Fibroblast of mammary gland (primary cell): ENCODE measurements at places on chromosomes 12 and 14.
A peak's percentile ranks its signal among the peaks of the same experiment; 100 is the strongest.

DNA sequence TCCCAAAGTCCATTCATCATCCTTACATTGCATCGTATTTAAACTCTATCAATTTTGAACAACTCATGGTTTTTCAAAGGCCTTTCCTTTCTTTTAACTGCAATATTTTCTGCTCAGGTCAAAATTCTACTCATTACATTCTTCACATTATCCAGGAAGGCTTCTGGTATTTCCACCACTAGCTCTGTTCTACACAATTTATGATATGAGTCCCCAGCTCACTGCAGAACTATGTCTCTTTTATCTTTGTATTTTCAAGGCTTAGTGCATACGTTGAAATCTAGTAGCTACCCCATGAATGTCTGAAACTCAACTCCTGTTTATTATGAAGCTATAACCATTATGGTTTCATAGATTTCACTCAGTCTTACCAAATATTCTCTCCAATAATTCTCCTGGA lies 282.9 kb downstream of the DUSP6 start:
- DNase-seq = no peak

GRCh38 chr12:132508860-132509732 lies 19.1 kb downstream of the FBRSL1 start:
- no peak for DNase-seq

DNA sequence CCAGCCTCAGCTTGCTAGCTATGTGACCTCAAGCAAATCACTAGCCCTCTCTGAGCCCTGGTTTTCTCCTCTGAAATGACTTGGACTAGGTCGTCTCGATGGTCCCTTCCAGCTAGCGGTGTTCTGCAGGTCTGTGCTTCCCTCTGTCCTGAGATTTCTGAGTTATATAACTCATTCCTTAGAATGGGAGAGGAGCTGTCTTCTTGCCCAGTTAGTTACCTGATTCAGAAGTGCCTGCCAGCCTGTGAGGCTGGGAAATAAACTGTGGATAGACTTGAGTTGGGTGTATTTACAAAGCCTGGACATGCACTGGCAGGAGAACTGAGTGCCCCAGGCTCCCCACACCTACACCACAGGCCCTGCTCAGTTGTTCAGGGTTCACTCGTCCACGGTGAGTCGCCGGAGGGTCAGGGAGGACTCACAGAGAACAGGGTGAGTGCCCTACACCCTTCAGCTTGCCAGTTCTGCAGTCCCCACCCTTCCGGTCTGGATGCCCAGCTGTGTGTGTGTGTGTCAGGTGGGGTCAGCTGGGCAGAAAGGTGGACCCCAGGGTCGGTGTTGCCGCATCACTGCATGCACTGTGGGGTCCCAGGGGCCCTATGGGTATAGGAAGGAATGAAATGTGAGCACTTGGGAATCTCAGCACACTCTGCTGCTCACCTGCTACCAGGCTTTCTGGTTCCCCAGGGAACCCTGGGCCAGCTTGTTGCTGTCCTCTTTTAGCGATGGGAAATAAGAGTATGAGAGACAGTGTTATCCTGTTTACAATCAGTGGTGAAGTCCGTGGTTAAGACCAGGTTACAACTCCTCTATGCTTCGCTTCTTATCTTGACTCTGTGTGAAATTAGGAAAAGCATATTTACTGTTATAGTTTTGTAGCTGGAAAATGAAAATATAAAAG lies 348.2 kb downstream of the DPF3 start:
- DNase-seq = no peak

GRCh38 chr12:53866727-53867126 lies 71.9 kb upstream of the HOXC13 start:
- no peak for DNase-seq

GRCh38 chr14:99951085-99951484 lies 114.1 kb upstream of the EVL start:
- no peak for DNase-seq

- no peak for DNase-seq
Measured at GRCh38 chr14:96088911-96089310, 49.7 kb downstream of the C14orf132 start.

- DNase-seq = no peak
Measured at GRCh38 chr14:105887692-105888091, 361.3 kb downstream of the TMEM121 start.

- no peak for DNase-seq
Measured at GRCh38 chr12:124168016-124168786, 126.7 kb upstream of the RFLNA start.

DNA sequence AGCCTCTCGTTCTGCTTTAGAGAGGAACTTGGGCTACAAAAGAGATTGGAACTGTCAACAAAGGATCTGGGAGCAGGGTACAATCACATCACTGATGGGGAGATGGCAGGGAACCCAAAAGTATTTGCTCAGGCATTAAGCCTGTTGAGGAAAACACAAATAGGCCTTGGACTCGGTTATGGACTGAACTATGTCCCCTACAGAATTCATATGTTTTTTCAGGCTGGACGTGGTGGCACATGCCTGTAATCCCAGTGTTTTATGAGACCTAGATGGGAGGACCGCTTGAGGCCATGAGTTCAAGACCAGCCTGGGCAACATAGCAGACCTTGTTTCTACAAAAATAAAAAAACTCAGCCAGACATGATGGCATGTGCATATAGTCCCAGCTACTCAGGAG lies 13.9 kb downstream of the DDX23 start:
- DNase-seq = no peak

DNA sequence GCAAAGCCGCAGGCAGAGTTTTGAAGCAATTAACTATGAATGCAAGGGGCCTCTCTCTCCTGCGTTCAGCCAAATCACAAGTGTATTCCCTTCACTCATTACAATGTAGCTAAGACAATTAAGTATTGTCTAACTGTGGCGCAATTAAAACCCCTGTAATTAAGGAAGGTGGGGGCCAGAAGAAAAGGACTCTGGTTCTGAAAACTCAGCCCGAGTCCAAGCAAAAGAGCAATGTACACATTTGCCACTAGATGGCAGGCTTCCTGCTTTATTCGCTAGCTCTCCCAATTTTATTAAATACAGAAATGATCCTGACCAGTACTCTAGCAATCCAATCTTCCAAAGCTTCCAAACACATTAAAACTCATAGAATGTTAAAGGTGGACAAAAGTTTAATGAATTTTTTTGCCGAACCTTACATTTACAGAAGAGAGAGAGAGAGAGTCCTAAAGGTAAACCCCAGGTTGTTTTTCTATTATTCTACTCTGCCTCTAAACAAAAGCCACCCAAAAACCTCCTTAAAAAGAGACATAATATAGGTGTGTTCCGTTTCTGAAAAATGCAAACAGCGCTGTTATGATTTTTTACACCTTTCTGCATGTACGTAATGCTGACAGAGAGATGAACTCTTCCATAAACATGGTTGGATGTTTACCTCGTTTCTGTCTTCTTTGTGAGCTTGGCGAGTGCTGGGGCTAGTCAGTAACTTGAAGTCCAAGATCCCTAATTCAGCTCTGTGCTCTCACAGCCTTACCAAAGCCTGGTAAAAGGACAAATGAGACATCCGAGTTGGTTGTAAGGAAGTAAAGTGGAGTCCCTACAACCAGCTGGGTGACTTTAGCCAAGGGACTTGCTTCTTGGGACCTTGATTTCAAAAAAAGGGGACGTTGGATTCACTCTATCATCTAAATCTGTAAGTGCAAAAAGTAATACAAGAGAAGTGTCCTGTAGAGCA lies 50.9 kb upstream of the VASH1 start:
- peak; percentile 64 for DNase-seq

DNA sequence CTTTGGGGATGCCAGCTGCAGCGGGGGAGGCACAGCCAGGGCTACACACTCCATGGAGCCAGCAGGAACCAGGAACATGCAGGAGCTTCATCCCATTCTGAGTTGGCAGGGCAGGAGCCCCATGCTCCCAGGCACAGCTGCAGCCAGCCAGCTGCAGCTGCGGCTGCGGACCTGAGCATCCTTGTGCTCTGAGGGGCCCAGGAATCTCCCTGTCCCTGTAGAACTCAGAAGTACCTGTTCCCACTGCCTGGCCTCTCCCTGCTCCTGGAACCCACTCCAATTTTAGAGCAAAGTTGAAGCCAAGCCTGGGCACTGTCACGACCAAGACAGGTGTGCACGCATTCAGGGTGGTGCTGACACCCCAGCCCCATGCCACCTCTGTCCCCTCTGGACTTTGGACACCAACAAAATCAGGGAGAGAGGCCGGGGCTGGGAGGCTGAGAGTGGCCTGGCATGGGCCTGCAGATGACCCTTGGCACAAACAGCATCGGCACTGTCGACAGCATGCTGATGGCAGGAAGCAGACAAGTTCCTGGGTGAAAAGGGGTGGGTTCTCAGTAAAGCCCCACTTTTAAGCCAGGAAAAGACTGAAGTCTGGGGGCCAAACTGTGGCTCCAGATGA lies 257.3 kb upstream of the LRFN5 start:
- DNase-seq = no peak

DNA sequence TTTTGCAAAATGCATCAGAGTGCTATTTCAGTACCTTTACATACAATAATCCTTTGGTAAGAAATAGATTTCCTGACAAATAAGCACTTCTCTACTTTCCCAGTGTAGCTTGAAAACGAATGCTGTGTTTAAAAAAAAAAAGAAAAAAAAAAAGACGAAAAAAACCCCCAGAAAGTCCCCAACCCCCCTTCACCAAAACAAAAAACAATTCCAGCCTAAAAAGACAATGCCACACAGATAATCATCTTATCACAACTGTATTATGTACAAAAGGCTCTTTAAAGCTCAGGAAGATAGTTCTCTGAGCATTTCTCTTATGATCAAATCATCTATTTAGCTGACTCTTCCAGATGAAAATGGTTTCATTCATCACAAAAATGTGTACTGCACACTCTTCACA lies 1.6 kb downstream of the FERMT2 start:
- DNase-seq = no peak

DNA sequence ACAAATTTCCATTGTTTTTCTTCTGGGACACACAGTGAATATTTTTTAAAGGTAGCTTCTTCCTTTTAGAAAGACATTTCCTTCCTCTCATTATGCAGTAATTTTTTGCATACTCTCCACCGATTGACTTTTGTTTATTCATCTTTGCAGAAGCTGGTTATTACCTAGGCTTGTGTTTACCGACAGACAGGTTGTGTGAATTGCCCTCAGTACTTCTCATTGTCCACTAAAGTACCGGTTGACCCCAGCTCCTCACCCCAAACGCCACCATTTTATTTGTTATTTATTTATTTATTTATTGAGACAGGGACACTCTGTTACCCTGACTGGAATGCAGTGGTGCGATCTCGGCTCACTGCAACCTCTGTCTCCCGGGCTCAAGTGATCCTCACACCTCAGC lies 63.4 kb upstream of the MYL2 start:
- no peak for DNase-seq

DNA sequence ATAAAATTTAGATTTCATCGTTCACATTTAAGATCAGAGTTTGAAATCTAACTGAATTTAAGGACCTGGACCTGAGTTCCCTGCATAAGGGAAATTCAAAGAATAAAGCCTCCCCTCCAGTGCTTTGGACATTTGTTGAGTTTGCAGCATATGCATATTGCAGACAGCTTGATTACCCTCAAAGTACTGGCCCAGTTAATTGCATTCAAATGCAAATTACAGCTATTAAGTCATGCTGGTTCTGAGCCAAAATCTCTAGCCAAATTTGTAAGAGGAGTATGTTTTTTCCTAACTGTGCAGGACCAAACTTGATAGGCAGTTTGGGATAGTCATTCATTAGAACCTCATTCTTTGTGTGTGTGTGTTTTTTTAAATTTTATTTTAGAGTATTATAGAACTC lies 9.1 kb upstream of the KIF21A start:
- no peak for DNase-seq

DNA sequence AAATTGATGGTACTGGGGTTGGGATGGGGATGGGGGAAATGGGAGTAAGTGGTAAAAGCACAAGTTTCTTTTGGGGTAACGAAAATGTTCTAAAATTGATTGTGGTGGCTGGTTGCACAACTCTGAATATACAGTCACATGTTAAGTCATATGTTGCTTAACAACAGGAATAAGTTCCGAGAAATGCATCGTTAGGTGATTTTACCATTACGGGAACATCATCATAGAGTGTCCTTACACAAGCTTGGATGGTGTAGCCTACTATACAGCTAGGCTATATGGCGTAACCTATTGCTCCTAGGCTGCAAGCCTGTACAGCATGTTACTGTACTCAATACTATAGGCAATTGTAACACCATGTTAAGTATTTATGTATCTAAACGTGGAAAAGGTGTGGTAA lies 31.0 kb downstream of the ITGA7 start:
- DNase-seq = peak; percentile 37

DNA sequence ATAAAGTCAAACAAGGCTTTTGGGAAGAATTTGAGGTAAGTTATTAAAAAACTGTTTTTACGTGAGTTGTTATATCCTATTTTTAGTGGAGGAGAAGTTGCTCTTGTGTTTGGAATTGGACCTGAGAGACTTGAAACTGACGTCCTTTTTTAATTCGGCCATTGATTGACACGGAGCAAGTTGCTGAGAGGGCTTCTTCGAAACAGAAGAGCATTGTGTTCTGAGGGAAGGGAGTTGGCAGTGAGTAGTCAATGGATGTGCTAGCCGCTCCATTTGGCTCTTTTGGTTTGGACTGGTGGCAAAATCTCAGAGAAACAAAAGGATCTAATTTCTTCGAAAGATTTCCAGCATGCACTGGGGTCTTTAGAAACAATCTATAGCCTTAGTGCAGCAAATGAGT lies 37.3 kb downstream of the PTPN11 start:
- no peak for DNase-seq

DNA sequence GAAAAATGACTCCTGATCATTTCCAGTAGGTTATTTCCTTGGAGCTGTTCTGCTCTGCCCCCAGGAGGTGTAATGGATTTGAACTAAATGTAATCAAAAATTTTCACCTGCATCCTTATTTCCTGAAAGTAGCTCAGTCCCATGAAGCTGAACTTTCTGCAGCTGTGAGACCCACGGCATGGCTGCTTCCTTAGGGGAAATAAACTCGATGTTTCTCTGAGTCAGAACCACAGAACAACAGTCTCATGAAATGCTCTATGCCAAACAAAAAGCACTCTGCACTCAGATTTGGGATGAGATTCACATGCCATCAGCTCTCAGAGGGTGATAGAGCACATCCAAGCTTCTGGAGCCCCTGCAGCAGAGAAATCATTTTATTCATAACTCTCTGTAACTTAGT lies 224.1 kb upstream of the PLEKHG7 start:
- peak; percentile 18 for DNase-seq

DNA sequence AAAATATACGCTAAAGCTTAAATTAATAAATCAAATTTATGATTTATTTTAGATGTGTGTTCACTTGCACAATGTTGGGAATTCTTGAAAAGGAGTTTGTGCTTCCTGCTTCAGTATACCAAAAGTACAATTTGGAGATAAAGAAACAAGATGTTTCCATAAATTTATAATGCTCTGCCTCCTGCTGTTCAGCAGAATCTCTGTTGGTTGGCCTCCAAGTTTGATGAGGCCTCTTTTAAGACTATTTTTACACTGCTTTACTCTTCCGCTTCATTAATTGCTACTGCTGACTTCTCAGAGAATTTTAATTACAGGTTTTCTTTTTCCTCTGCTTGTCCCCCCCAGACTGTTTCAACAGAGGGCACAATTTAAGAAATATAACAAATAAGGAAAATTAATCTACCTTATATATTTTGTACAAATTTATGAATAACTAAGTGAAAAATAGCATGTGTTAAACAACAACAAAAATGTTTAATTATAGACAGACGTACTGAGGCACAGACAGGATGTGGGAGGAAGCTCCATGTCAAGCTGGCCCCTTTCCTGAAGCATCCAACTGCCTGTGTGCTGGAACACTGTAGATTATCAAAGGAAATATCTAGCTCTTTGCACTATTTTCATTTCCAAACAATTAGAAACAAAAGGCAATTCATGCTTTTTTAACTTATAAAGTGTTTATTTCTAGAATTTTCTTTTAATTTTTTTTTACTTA lies 83.9 kb downstream of the PIK3C2G start:
- peak; percentile 10 for DNase-seq

- no peak for DNase-seq
Measured at GRCh38 chr12:98743362-98743953, 98.4 kb downstream of the APAF1 start.
